GF-D8 (cell line): ENCODE measurements at places on chromosomes 16 and 17.
A peak's percentile ranks its signal among the peaks of the same experiment; 100 is the strongest.

DNA sequence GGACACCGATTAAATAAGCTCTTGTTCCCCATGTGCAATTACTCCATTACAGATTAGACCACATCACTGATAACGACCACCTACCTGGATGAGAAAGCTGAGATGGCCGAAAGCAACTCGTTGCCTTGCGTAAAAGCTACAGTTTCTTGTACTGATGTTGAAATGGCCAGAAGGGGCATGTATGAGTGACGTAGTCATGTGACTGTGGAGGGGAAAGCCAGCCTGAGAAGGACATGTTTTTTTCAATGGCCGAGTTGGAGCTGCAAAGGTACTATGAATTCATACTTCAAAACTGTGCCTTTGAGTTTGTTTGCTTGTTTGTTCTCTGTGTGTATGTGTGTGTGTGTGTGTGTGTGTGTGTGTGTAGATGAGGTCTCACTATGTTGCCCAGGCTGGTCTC is 17.0 kb upstream of the HYDIN start:
- DNase-seq: no peak

- DNase-seq: no peak
Measured at GRCh38 chr17:153851-154250, 16.5 kb downstream of the SCGB1C2 start.

- DNase-seq: no peak
Measured at GRCh38 chr16:30030841-30031413, at the start of gene TLCD3B. TLCD3B (minus strand) TSS chr16:30031271; CDS start chr16:30030527, 744 bp downstream.

- DNase-seq: no peak
Measured at GRCh38 chr17:66415366-66416206, 113.2 kb downstream of the PRKCA start.

GRCh38 chr16:30980959-30981358 is 4.0 kb upstream of the HSD3B7 start:
- no peak for DNase-seq

- DNase-seq: no peak
Measured at GRCh38 chr17:8939496-8940334, 25.8 kb downstream of the PIK3R5 start.

DNA sequence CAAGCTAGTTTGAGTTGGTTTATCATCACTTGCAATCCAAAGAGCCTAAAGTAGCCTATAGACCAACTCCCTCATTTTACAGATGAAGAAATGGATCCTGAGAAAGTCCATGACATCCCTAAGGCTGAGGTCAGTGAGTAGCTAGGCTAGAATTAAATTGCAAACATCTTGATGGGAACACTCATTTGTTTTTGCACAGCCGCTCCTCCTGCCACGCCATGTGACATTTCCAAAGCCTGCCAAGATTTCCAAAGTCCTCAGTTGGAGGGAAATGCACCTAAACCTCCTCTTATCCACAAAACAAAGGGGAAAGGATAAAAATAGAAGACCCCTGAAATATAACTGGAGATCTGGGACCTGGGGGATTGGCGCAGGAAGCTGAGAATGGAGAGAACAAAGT is 15.0 kb downstream of the TMEM92 start:
- DNase-seq: no peak

- no peak for DNase-seq
Measured at GRCh38 chr16:19137201-19138128, 23.7 kb downstream of the ITPRIPL2 start.

DNA sequence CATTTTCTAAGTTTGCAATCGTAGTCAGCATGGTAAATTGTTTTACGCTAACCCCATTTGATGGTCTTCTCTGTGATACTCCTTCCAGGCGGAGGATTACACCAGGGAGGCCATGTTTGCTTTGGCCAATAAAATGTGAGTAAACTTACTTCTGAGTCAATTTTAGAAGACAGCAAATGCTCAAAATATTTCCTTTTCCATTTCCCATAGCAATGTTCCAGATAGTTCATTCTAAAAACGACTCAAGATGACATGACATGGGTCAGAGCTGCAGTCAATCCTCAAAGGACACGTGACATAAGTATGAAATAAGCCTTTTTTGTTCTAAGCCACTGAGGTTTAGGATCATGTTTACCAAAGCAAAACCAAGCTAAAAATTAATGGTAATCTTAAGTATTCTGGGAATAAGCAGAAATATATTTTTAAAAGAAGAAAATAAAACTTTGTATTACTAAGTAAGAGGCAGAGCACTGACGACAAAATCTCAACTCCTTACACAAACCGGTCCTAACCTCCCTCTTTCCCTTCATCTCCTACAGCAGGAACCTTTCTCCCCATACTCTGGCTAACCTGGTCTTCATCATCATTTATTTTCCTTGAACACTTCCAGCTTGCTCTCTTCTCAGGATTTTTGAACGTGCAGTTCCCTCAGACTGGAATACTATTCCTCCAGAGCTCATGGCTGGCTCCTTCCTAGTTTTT is 266.2 kb downstream of the CEP112 start:
- no peak for DNase-seq

DNA sequence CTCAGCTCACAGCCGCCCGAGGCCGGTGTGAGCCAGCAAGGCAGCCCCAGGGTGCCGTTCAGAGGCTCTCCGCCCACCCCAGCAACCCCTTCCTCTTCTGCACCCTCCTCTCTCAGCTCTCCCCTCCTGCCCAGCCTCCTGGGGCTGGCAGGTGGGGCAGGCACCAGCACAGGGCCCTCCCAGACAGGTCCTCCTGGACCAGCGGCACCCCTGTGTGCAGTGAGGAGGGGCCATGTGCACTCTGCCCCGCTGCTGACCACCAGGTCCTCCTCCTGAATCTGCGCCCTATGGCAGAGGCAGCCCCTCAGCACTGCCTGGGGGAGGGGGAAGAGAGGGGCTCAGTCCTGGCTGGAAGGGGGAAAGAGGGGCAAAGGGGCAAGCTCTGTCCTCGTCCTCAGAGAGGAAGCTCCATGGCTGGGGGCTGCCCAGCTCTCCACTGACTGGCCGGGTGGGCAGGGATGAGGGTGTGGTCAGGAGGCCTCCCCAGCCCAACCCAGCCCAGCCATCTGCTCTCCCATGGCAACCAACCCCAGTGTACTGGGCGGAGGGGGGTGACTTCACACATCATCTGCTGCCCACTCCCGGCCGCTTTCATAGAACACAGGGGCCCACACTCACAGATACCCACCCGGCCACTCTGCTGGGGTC is 5.4 kb upstream of the BCAR1 start:
- no peak for DNase-seq

- DNase-seq: no peak
Measured at GRCh38 chr16:86499889-86500707, 10.2 kb upstream of the FOXF1 start.

DNA sequence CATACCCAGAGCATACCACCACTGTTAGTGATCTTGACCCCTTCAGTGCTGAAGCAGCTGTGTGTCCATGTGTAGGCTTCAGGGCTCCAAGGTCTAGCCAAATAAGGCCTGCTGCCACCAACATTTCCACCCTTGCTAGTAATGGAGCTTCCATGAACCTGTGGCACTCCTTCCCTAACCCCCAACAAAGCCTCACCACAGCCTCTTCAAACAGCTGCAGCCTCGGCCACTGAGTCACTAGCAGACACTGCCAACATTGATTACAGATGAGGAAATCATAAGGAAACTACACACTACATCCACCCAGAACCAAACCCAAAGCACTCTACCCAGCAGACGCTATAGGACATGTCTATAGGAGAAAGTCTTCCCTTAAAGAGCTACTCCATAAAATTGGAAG is 610.7 kb downstream of the KCNJ2 start:
- DNase-seq: no peak

- no peak for DNase-seq
Measured at GRCh38 chr17:62629556-62630364, 2.3 kb downstream of the MRC2 start.

GRCh38 chr17:17985555-17985954 is 12.9 kb downstream of the DRC3 start:
- no peak for DNase-seq

DNA sequence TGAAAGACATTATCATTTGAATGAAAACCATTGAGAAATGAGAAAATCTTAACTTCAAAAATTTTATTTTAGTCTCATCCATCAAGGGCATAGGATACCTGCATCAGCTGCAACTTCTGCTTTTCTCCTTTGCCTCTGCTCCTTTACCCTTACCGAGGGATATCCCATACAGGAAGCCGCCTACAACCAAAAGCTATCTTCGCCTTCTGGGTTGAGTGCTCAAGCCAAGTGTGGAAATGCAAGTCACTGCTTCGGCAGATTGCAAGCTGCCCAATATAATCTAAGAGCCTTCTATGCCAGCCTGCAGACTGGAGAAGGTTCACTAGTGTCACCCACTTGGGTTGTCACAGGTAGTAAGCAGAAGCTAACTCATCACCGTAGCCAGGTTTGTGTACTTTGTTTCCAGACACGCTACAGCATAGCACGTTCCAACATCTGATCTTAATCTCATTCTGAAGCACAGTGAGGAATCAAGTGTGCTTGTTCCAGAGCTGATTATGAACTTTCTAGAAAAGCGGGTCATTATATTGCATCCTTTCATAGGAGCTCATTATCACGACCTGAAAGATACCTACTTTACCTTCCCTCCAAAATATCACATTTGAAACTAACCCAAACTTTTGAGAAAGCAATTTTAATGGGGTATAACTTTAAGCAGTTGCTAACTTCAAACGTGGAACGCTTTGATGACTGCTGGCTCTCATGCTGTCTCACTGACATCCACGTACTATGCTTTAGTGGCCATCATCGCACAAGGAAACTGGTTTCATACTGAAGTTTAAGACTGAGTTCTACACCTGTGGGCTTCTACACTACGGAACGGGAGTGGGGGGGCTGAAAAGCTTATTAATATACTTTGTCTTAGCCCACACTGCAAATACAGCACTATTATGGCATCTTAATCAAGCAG is 8.0 kb upstream of the UNK start:
- peak; percentile 59 for DNase-seq

GRCh38 chr17:79980246-79981043 is 55.2 kb downstream of the TBC1D16 start:
- DNase-seq: no peak

- no peak for DNase-seq
Measured at GRCh38 chr16:47311738-47312505, 148.9 kb downstream of the ITFG1 start.

DNA sequence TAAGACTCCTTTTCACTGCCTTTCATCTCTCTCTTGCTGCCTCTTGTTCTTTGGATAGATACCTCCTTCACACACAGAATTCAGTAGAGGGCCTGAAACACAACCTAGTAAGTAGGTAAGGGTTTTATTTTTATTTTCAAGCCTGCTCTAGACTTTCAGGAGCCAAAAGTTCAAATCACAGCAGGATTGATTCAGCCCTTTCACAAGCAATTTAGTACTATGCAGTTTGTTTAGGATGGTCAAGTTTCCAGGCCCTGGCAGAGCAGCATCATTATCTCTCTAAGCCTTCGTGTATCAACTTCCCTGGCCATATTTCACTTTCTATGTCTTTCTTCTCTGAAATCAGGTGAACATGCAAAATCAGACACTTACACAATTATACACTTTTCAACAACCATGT is 148.8 kb upstream of the CORO6 start:
- no peak for DNase-seq

GRCh38 chr17:12599186-12599920 is 66.3 kb upstream of the MYOCD start:
- DNase-seq: no peak

- DNase-seq: no peak
Measured at GRCh38 chr17:44604768-44605485, 47.6 kb downstream of the FZD2 start.

GRCh38 chr17:69864462-69864861 is 210.6 kb upstream of the KCNJ16 start:
- no peak for DNase-seq

DNA sequence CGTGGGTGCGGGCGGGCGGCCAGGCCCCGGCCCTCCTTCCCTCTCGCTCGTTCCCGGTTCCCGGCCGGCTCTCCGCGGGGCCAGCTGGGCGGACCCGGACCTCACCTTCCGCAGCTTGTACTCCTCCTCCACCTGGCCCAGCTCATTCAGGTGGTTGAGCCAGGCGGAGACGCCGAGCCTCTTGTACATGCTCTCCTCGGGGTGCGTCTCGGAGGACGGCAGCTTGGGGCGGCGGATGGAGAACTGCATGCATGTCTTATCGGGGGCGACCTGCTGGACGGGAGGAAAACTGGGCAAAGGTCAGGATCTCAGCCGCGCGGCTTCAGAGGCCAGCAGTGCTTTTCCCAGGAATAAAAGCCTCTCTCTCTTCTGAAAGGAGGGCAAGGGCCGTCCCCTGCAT is 85.4 kb downstream of the TBC1D16 start:
- no peak for DNase-seq

DNA sequence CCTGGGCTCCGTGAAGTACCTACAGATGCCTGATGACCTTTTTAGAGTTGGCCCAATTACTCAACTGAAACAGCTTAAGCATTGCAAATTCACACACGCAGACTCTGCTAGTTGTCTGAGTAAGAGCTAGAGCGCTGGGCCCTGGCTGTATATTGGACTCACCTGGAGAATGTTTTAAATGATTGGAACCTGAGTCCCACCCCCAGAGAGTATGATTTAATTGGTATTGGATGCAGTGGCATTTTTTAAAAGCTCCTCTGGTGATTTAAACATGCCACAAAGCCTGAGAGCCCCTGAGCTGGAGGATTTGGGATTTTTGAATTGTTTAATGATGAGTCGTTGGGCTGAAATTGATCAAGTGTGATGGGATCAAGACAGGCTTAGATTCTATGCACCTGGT is 143.9 kb upstream of the SDK2 start:
- DNase-seq: no peak

GRCh38 chr16:84563786-84564420 is 54.0 kb downstream of the COTL1 start:
- no peak for DNase-seq

DNA sequence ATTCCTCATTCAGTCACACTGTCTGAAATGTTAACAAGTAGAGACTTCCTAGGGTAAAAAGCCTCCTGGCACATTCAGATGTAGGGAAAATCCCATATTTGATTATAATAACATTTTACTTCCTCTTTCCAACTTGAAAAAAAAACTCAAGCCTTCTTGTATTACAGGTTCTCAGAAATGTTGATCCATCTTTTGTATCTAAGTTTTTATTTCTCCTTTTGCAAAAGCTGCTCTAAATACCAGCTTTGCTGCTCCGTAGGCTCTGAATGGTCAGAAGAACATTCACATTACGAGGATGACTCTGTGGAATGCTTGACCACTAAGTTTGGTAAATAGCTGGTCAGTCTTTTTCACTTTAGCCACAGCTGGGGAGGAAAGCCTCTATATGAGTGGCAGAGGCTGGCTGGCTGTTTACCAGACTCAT is 13.2 kb upstream of the HEATR6 start:
- peak; percentile 59 for DNase-seq

DNA sequence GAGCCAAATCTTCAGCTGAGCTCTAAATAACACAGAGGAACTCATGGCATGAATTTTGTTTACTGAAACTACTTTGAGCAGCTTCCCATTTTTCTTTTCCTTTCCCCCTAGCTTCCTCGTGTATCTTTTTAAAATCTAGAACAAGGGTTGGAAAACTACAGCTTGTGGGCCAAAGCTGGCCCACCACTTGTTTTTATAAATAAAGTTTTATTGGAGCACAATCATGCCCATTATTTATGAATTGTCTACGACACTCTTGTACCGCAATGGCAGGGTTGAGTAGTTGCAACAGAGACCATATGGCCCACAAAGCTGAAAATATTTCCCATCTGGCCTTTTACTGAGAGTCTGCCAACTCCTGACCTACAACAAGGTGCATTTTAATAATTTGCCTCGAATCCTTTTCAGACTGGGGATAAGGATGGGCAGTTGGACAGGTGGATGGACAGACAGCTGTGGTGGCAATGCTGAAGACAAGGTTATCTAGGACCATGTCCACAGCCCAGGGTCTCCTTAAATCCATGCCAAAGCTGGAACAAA is 87.7 kb downstream of the RMI2 start:
- no peak for DNase-seq

- no peak for DNase-seq
Measured at GRCh38 chr17:20706751-20707373, 127.3 kb downstream of the CDRT15L2 start.
